Activated naive CD8-positive, alpha-beta T cell treated with anti-CD3 and anti-CD28 coated beads, Interleukin-2, amount 10 ng/mL, durations not matched to agents 7 days and 5 days (primary cell): ENCODE measurements at places on chromosomes 4 and X. TPM values are rescaled to one million over a fixed set of nuclear protein-coding genes. Genes with fewer than 3 reads are reported as not detected.

GRCh38 chr4:173748353-173748752 lies 218.3 kb upstream of the HAND2 start:
- H3K36me3 ChIP-seq, result no peaks in the 10 kb centered on the region
- H3K27me3 ChIP-seq, result no peaks in the 10 kb centered on the region
- no peak for DNase-seq
- H3K27ac ChIP-seq, result no peak overlapping the region
- no peaks in the 10 kb centered on the region for H3K4me1 ChIP-seq

DNA sequence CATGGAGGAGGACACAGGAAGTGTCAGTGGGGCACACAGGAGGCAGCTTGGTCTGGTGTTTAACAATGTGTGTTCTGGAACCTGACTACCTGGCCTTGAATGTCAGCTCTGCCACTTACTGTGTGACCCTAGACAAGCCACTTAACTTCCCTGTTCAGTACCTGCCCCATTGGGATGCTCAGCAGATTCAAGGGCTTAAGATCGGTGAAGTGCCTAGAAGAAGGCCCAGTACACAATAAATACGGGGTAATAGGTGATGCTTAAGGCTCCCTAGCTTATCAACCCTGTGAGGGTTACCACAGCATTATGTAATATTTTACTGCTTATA lies 1.6 kb upstream of the CHIC2 start:
- peaks cover 4% of the 10 kb centered on the region for H3K36me3 ChIP-seq
- DNase-seq, result no peak
- peaks cover 21% of the 10 kb centered on the region for H3K4me1 ChIP-seq
- no peak overlapping the region for H3K27ac ChIP-seq
- peaks cover 5% of the 10 kb centered on the region for H3K27me3 ChIP-seq

- H3K4me3 ChIP-seq, result no peak overlapping the region
- H3K27ac ChIP-seq, result no peak overlapping the region
- no peak for DNase-seq
- H3K4me1 ChIP-seq, result no peaks in the 10 kb centered on the region
- no peaks in the 10 kb centered on the region for H3K27me3 ChIP-seq
- no peaks in the 10 kb centered on the region for H3K36me3 ChIP-seq
Measured at GRCh38 chr4:79177388-79177787, 148.5 kb downstream of the NAA11 start.

The TLR6 gene
- 5.9 TPM for total RNA-seq

GRCh38 chr4:95560774-95561173 lies 12.0 kb upstream of the UNC5C start:
- no peaks in the 10 kb centered on the region for H3K4me1 ChIP-seq
- no peak overlapping the region for H3K4me3 ChIP-seq
- DNase-seq, result no peak
- peaks cover 4% of the 10 kb centered on the region for H3K27me3 ChIP-seq
- H3K27ac ChIP-seq, result no peak overlapping the region

- DNase-seq, result no peak
- H3K27me3 ChIP-seq, result peaks cover 3% of the 10 kb centered on the region
- H3K36me3 ChIP-seq, result no peaks in the 10 kb centered on the region
- peaks cover 5% of the 10 kb centered on the region for H3K4me1 ChIP-seq
- peak overlapping the region; percentile 42 for H3K4me3 ChIP-seq
- H3K27ac ChIP-seq, result no peak overlapping the region
Measured at GRCh38 chr4:81405900-81406401, 65.8 kb downstream of the RASGEF1B start.

The MTCP1 gene
- 24.5 TPM for total RNA-seq

GRCh38 chr4:88226143-88226542 lies 58.2 kb downstream of the PPM1K start:
- H3K4me3 ChIP-seq, result no peak overlapping the region
- H3K36me3 ChIP-seq, result peaks cover 8% of the 10 kb centered on the region
- no peak overlapping the region for H3K27ac ChIP-seq
- H3K4me1 ChIP-seq, result peaks cover 15% of the 10 kb centered on the region

The HSFX3 gene
- not detected for total RNA-seq

DNA sequence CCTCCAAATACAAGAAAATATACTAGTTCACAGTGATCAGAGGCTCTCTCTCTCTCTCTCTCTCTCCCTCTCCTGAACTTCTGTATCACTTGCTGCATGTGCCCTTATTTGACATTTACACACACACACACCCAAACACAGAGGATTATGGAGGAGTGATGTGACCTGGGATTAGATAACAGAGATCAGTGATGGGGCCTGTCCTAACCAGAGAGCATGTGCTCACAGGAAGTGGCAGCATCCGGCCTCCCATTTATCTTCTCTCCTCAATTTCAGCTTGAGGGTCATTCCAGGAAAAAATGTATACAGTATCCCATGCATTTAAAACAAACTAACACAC lies 143.0 kb downstream of the TSPAN5 start:
- H3K4me1 ChIP-seq, result peaks cover 35% of the 10 kb centered on the region
- peak overlapping the region; percentile 36 for H3K27ac ChIP-seq
- H3K27me3 ChIP-seq, result no peaks in the 10 kb centered on the region
- no peak for DNase-seq

GRCh38 chr4:7427361-7427760 lies 7.4 kb downstream of the PSAPL1 start:
- H3K36me3 ChIP-seq, result no peaks in the 10 kb centered on the region
- H3K27me3 ChIP-seq, result no peaks in the 10 kb centered on the region
- no peak overlapping the region for H3K4me3 ChIP-seq
- no peak for DNase-seq
- H3K4me1 ChIP-seq, result no peaks in the 10 kb centered on the region
- no peak overlapping the region for H3K27ac ChIP-seq

GRCh38 chr4:88981993-88982392 lies 75.0 kb downstream of the FAM13A start:
- H3K4me1 ChIP-seq, result no peaks in the 10 kb centered on the region
- no peaks in the 10 kb centered on the region for H3K36me3 ChIP-seq
- H3K27ac ChIP-seq, result no peak overlapping the region
- no peak overlapping the region for H3K4me3 ChIP-seq
- peaks cover 6% of the 10 kb centered on the region for H3K27me3 ChIP-seq
- no peak for DNase-seq

DNA sequence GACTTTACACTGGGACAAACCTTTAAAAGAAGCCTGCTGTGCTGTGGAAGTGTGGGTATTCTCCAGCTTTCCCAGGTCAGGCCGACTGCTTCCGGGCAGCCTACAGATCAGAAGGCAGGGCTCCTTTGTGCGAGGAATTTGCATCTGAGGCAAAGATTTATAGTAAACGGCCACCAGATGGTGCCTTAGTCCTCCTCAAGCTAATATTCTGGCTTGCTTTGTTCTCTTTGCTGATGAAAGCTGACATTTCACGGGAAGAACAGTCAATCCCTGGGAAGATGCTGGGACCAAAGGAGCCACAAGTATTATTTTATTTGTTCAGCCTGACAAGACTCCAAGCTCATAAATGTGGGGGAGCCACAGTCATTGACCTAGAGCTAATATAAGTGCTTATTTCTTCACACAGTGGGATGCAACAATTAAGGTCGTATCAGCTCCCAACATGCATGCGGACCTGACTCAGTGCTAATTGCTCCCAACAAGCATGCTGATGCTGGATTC lies 120.7 kb upstream of the TRIM2 start:
- peaks cover 55% of the 10 kb centered on the region for H3K4me1 ChIP-seq
- H3K27me3 ChIP-seq, result peaks cover 17% of the 10 kb centered on the region
- H3K36me3 ChIP-seq, result no peaks in the 10 kb centered on the region
- peak overlapping the region; percentile 72 for H3K27ac ChIP-seq
- peak overlapping the region; percentile 66 for H3K4me3 ChIP-seq
- peak; percentile 46 for DNase-seq

The ADAM29 gene
- not detected for total RNA-seq

DNA sequence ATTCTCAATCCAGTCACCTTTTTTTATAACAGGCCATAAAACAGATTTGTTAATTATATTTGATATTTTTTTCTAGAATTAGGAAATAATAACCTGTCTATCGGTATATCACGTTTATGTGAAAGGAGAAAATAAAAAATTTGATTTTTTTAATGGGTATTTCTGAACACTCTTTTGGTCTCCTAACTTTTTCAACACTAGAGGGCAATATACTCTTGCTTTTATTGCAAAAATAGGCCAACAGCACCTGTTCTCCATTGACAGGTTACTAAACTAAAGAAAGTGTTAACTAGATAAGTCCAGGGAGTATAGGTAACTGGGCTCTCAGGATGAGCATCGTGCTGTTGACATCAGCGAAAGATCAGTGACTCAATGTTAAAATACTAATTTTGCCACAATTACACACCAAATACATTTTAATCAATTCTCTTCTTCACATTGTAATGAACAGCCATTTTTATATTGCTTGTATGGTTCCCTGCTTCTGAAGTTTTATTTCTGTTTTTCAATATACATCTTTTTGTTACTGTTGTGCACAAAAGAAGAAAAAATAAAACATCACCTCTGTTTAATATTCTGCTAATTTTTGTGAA lies 22.8 kb downstream of the NDST4 start:
- H3K27me3 ChIP-seq, result no peaks in the 10 kb centered on the region
- H3K27ac ChIP-seq, result no peak overlapping the region
- no peak overlapping the region for H3K4me3 ChIP-seq
- H3K36me3 ChIP-seq, result no peaks in the 10 kb centered on the region
- no peak for DNase-seq
- H3K4me1 ChIP-seq, result no peaks in the 10 kb centered on the region
